ENCODE measurements at places on chromosomes 2 and 18.

- DNase-seq: no peak
These were observed 38.9 kb upstream of the SERPINE2 start for GRCh38 chr2:224077773-224078507.

GRCh38 chr2:37388074-37388473 lies 43.6 kb downstream of the QPCT start:
- DNase-seq: no peak

- DNase-seq: no peak
These were observed 275.5 kb downstream of the SS18 start for GRCh38 chr18:25814841-25815458.

DNA sequence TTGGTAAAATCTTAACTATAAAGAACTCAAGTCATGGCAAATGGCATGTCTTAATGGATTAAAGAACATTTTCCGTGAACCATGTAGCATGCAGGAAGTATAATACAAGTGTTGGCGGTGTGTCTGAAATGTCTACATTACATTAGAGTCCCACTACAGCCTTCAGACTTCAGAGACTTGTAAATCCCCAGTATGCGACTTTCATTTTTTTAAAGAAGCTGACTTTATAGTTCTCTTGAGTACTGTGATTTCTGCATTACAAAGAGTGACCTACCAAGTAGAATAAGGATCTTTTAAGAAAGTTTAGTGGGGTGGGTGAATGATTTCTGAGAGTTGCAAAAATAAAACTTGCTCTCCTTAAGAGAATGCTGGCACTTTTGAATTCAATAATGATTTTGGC lies 140.7 kb upstream of the FN1 start:
- no peak for DNase-seq

GRCh38 chr2:102051692-102052277 lies 60.0 kb downstream of the IL1R2 start:
- no peak for DNase-seq

- DNase-seq: no peak
These were observed 122.0 kb upstream of the REV1 start for GRCh38 chr2:99611786-99612185.

DNA sequence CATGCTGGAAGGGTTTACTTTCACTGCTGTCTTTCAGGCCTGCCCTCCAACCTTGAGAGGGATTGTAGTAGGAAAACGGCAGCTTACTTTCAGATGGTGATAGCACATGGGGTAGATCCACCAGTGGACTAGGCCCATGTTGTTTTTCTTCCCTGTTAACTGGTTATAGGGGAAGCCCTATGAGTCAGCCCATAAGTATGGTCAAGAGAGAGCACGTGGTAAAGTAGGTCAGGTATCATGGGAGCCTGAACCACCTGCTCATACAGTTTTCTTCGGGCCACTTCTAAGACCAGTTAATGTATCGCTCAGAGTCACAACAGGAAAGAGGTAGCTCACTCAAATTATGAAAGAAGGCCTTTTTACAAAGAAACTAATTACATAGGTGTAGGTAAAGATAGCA lies 33.0 kb downstream of the PDK1 start:
- DNase-seq: no peak

- DNase-seq: no peak
These were observed 73.3 kb downstream of the KCNJ3 start for GRCh38 chr2:154771664-154772284.

Measured in stimulated activated CD8-positive, alpha-beta memory T cell treated with anti-CD3 and anti-CD28 coated beads, Interleukin-15, amount 100 ng/mL, for 24 hours (primary cell).